Skeletal muscle cell (primary cell): ENCODE measurements at places on chromosomes 3 and 15.

- no peak for DNase-seq
Observed at GRCh38 chr3:184315543-184315867, 1.1 kb downstream of the EIF4G1 start.

- no peak for DNase-seq
Observed at GRCh38 chr15:41914411-41914810, 20.6 kb upstream of the SPTBN5 start.

GRCh38 chr3:124731760-124732159, 1.5 kb downstream of the UMPS start:
- no peak for DNase-seq

GRCh38 chr3:112364291-112364690, 31.3 kb downstream of the CD200 start:
- DNase-seq: no peak

- no peak for DNase-seq
Observed at GRCh38 chr3:143612541-143612940, 235.7 kb downstream of the SLC9A9 start.

DNA sequence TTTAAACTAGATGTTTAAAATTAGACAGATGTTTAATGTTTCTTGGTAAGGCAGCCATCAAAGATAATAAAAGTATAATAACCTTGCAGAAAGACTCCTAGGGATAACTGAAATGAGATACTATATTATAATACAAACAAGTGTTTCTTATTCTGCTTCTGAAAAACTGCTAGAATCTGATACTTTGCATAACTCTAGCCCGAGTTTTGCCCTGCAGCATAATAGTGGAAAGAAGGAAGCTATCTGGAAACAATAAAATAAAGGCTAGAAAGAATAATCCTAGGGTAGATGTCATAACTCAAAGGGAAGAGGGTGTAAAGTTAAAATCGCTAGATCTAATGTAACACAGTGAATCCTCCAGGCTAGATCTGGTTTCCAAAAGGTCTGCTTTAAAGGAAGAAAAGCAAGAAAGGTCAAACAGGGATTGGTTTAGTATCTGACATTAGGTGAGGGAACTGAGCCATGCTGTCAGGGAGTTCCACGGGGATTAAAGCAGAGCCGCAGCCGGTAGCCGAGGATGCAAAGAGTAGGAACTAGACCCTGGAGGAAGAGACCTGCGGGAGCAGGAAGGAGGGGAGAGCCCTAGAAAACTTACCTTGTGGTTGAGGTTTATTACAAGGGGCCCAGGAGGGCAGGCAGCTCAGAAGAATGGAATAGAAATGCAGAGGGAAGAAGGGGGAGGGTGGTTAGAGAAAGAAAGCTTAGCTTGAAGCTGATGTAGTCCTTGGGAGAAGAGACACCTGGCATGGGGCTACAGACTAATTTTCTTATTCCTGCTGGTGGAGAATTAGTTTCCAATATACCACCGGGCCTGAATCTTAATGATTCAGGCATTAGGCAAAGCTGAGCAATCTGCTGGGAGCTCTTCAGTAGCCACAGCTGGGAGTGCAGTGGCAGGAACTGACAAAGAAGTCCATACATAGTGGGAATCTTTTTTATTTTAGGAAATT, 46.1 kb upstream of the TUSC7 start:
- DNase-seq: no peak

DNA sequence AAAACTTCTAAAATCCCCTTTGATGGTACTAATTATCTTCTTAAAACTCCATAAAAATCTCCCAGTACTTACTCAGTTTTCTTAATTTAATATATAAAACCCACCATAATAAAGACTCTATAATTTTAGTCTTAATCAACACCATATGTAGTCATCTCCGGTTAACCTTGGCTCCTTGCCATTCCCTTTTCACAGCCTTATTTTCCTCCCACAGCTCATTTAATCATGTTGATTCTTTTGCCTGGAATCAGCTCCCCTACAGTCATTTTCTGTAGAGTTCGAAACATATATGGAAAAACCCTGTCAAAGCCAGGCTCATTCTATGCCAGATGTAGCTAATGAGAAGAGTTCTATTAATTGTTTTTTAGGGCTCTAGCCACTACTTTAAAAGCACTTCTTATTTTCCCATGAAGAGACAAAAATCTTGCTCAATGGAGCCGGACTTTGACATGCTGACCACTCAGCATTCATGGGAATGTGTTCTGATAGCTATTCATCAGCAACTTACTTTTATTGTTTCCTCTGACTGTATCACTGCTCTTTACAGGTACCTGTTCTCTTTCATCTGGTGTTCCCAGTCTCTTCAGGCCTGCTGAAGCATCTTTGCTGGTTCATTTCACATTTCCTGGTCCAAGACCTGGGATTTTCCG, 573.4 kb downstream of the NAALADL2 start:
- peak; percentile 48 for DNase-seq

- no peak for DNase-seq
Observed at GRCh38 chr3:117380631-117381030, 671.1 kb downstream of the TUSC7 start.

DNA sequence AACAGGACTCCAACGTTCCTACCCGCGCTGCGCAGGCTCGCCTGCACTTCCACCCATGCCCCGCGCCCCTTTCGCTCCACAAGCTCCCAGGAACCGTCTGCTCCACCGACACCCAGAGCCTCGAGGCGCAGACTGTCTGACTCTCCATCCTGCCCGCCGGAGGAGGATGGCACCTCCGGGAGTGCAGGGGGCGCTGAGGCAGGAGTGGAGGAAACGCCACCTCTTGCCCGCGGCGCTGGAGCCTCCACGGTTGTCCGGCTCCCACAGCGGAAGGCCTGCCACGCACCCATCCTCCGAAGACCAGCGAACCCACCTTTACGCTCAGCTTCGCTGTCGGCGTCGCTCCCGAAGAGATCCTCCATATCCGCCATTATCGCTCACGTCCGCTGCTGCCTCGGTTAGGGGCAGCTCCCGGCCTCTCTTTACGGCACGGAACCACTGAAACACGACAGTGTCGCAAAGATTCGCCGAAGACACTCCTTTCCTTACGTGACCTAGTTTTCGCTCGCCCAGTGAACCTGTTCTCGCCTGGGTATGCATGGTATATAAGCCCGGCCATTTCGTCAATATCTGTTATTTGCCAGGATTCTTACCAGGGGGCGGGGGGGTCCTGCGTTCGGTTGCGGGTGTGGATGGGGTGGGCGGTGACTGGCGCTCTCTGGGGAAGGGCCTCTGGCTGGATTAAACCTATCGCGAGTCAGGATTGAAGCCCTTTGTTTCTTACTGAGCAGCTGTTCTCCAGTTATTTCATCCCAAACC, at the start of gene LEO1:
LEO1 (minus strand) TSS at position 404 of the 759 bp plus-strand sequence; CDS start at position 371, 33 bp downstream.
- DNase-seq: peak; percentile 98

DNA sequence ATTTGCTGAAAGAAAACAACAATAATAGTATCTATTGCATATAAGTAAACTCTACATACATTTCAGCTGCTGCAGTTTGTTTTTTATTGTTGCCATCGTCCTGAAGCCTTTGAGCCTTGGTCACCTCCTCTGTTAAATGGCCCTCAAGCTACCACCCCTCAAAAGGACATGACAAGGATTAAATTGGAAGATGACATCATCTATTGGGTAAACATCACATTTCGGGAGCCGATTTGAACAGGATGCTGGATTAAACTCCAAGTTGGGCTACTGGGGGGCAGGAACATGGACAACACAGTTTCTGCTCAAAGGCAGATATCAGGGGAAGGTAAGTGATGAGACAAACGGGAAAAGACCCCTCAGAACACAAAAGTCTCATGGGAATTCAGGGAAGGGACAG, 92.3 kb upstream of the ATP2B2 start:
- DNase-seq: no peak
